ENCODE measurements at places on chromosomes 2 and 18.

GRCh38 chr18:77065221-77065981 lies 67.2 kb downstream of the MBP start:
- peak; percentile 92 for DNase-seq

DNA sequence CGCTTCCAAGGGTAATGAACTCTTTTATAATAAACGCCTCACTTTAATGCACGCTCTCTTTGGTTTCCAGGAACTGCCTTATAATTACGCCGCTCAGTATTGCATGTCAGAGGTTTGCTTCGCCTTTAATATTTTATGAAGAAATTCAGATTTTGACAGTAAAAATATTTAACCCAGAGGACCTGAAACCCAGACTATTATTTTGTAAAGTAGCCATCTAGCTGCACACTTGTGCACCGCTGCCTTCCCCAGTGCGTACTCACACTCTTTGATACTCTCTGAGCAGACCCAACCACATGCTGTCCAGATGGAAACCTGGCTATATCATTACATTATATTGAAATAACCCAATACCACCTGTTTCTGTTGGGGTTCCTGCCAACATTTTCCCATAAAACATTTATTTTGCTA lies 270.1 kb downstream of the C1D start:
- no peak for DNase-seq

GRCh38 chr2:220504938-220505503 lies 877.6 kb downstream of the SLC4A3 start:
- DNase-seq = peak; percentile 44

GRCh38 chr2:159549234-159549633 lies 67.1 kb downstream of the BAZ2B start:
- DNase-seq = no peak
